ENCODE measurements at places on chromosomes 3 and 15. TPM values are rescaled to one million over a fixed set of nuclear protein-coding genes. Genes with fewer than 3 reads are reported as not detected.

- no peak overlapping the region for H3K27ac ChIP-seq
- no peak overlapping the region for H3K4me3 ChIP-seq
- H3K4me1 ChIP-seq, result no peaks in the 10 kb centered on the region
These were observed 77.2 kb downstream of the VPS13C start for GRCh38 chr15:61983081-61983480.

DNA sequence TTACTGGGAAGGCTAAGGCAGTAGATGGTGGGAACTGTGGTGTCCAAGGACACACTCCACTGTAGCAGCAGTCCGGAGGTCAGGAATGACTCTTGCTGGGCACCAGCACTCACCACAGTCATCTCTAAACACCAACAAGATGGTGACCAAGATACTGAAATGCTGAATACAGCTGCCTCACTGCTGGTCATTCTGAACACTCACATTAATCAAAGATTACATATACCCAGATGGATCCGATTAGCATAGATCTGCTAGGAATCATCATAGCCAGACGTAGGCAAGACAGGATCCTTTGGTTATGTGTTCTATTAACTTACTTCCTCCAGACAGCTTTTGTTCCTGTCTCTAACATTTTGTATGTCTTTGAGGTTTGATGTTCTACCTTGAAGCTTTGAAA, 134.9 kb upstream of the BFSP2 start:
- H3K4me3 ChIP-seq, result no peak overlapping the region
- no peaks in the 10 kb centered on the region for H3K36me3 ChIP-seq
- no peak for DNase-seq
- H3K27ac ChIP-seq, result no peak overlapping the region
- H3K4me1 ChIP-seq, result no peaks in the 10 kb centered on the region

GRCh38 chr15:52124270-52124880, 11.8 kb upstream of the BCL2L10 start:
- no peak for DNase-seq
- no peaks in the 10 kb centered on the region for H3K27me3 ChIP-seq
- peaks cover 8% of the 10 kb centered on the region for H3K4me1 ChIP-seq
- no peak overlapping the region for H3K27ac ChIP-seq
- no peak overlapping the region for H3K4me3 ChIP-seq
- H3K36me3 ChIP-seq, result no peaks in the 10 kb centered on the region

GRCh38 chr15:52636459-52636858, 42.7 kb downstream of the ATOSA start:
- no peaks in the 10 kb centered on the region for H3K27me3 ChIP-seq
- H3K4me1 ChIP-seq, result no peaks in the 10 kb centered on the region

DNA sequence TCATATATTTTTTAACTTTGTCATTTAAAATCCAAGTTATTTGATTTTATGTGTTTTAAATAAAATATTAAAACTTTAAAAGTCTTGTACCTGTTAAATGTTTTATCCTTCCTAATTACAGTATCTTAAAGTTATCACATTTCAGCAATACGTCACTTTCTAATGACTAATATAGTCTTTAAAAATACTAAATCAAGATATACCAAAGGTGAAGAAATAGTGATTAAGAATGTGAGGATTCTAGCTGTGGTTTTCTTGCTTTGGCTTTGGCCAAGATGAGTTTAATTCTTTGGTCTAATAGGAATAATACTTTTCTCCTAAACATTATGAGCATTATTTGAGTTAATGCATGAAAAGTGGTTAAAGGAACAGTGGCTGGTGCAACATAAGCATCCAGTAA, 13.9 kb downstream of the SETD5 start:
- no peaks in the 10 kb centered on the region for H3K27me3 ChIP-seq
- no peak overlapping the region for H3K27ac ChIP-seq
- H3K36me3 ChIP-seq, result no peaks in the 10 kb centered on the region
- no peak overlapping the region for H3K4me3 ChIP-seq

GRCh38 chr15:92960996-92961681, 61.0 kb downstream of the CHD2 start:
- no peaks in the 10 kb centered on the region for H3K27me3 ChIP-seq
- no peaks in the 10 kb centered on the region for H3K4me1 ChIP-seq
- no peak overlapping the region for H3K4me3 ChIP-seq
- H3K36me3 ChIP-seq, result peaks cover 69% of the 10 kb centered on the region
- no peak for DNase-seq

Gene ZPLD1
- total RNA-seq, result not detected
